Epithelial cell of proximal tubule (primary cell): ENCODE measurements at places on chromosomes 5 and 9.

DNA sequence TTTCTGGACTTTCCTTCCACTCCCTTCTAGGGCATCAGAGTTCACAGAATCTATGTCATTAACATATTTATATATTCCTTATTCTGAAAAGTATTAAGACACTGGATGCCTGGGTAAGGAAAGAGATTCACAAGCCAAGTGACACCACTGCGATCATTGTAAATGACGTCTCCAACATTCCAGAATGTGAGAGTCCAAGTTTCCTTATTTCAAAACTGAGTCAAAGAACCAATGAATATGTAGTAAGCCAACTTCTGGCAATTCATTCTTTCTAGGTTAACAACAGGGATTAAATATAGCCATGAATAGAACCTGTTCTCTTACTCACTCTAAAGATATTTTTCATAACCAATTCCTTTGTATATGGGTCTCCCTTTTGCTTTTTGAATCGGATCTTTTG is 18.1 kb downstream of the RAI14 start:
- DNase-seq = no peak

DNA sequence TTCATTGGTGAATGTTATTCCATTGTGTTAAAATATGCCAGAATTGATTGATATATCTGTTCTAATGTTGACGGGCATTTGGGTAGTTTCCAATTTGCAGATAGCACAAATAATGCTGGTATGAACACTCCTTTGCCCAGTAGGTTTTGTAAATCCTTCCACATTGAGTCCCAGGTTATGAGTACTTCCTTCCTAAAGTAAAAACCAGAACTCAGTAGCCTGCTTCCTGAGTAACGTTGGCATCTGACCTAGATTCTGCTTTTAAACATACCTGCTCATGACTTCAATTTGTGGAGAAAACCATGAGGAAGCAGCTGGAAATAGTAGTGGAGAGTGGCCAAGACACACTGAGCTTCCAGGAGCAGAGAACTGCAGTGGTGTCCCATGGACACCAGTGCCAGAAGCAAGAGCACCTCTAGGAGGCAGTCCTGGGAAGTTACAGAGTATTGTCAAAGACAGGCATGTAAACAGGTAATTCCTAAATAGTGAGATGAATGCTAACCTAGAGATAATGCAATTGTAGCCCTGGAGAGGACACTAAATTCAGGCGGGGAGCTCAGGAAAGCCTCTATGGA is 24.3 kb upstream of the RASGRF2 start:
- DNase-seq = no peak

GRCh38 chr5:68240202-68240601 is 24.6 kb downstream of the PIK3R1 start:
- no peak for DNase-seq

- no peak for DNase-seq
Measured at GRCh38 chr5:137581776-137582175, 82.7 kb upstream of the SPOCK1 start.

DNA sequence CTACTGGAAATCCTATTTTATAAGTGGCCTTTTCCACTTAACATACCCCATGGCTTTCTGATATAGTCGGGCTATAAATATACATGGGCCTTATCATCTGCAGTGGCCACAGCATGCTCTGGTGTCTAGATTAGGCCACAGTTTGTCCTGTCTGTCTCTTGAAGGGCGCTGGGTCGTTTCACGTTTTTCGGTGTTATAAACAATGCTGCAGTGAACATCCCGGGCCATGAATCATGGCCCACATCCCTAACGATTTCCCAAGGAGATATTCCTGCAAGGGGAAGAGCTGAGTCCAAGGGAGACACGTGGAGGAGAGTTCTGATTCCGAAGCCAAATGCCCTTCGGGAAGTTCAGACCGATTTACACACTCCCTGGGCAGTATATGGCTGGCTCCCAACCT is 8.4 kb downstream of the PLPP7 start:
- DNase-seq = no peak

GRCh38 chr9:842635-843426 is 1.3 kb downstream of the DMRT1 start:
- DNase-seq = no peak

GRCh38 chr5:82332064-82332855 is 54.1 kb upstream of the RPS23 start:
- no peak for DNase-seq

DNA sequence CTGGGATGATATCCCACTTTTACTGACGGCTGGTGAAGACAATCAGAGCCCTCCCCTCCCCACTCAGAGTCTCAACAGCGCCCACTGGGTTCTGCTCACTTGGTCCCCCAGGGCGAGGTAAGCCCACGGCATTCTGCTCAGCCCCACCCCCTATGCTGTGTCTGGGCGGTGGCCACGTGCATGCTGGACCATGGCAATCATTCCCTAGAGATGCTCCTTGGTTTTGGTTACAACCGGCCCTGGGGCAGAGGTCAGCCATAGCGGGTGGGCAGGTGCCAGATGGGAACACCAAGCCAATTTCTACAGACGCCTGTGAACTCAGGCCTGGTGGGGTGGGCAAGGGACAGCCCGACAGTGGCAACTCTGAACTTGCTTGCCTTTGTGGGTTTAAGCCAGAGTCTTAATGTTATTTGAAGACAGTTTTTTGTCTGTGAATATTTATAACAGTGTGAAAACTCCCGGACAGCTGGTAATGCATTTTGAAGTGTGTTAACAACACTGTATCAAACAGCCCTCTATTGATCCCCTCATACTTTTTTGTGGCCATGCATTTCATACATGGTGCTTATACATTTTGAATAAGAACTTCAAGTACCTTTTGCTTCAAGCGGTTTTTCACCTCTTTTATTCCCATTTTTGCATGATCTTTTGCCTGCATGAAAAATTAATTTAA is 94.2 kb downstream of the CRB2 start:
- DNase-seq = no peak

DNA sequence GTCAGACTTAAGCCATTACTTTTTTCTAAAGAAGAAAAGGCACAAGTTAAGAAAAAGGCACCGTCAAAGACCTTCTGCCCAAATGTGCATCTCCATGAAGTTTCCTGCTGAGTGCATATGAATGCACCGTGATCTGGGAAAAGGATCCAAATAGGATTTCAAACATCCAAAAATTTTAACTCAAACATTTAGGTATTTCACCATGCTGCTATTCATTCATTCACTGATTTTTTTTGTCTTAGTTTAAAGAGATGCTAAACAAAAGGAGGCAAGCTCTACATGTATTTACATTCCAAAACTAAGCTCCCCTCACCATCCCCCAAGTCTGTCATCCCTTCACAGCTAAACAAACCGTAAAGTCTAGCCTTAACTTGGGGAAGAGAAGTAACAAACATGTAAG is 291.9 kb downstream of the ARL15 start:
- DNase-seq = no peak

DNA sequence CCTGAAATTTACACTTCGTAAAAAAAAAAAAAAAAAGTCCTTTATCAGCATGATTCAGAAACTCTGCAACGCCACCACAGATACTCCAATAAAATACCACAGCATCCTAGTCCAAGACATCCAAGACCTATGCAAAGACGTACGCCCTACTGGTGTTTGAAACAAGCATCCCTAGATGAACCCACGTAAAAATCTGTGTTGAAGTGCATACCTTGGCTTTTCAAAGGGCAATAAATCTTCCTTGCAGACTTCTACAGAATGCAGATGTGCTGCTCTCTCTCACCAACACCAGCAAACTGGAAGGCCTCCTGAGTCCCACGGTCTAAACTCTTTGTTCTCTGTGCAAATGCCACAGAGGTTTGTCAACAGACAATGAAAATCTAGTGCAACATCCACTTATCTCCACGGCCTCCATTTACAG is 38.8 kb downstream of the MYO10 start:
- DNase-seq = no peak

- DNase-seq = no peak
Measured at GRCh38 chr5:6767481-6768063, 54.3 kb downstream of the TENT4A start.
